Kidney epithelial cell (primary cell): ENCODE measurements at places on chromosomes 7 and 10.
A peak's percentile ranks its signal among the peaks of the same experiment; 100 is the strongest.

- DNase-seq, result no peak
Measured at GRCh38 chr7:152674860-152675758, 832 bp downstream of the XRCC2 start.

DNA sequence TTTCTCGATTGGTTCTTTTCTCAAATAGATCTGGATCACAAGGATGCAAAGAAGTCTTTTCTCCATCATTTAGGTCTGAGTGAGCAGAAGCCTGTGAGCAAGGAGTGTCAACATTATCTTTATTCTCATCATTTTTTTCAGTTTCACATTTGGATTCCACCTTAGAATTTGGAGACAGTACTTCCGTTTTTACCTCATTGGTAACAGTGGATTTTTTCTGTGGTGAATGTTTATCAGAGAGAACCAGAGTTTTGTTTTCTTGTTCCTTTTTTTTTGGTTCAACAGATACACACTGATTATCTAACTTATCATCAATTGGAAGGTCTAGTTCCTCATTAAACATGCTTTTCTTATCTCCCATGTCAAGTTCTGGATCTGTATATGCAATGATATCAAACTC lies 151.3 kb downstream of the GALNT11 start:
- DNase-seq, result no peak

DNA sequence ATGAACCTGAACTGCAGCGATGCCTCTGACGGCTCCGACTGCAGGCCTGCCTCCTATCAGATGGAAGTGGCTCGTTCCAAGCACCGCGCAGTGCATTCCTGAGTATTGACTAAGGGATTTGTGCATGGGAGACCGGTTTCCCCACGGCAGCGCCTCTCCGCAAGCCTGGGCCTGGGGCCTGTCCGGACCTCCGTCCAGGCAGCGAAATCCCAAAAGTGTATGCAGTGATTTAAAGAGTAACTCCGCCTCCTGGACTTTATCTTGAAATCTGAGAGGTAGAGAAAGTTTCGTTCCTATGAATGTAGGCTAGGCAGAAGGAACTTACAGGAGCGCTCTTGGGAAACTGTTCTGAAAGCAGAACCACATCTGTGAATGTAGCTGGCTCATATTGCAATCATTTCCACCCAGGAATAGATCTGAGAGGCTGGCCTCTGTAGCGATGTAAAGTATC lies 106.2 kb upstream of the CELF2 start:
- DNase-seq, result peak; percentile 93

DNA sequence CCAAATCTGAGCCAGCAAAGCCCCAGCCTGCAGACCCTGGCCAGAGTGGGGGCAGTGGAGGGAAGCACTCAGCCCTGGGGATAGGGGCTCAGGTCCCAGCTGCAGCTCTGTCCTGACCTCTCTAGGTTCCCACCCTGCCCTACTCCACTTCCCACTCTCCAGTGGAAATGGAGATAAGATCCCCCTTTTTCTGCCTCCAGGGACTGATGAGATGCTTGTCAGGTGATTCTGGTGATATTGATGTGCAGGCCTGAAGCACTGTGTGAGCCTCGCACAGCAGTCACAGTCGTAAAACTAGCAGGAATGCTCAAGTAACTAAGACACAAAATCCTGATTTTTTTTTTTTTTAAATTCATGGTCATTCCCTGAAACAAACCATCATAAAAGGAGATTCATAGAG lies 55.0 kb upstream of the BTBD16 start:
- no peak for DNase-seq

DNA sequence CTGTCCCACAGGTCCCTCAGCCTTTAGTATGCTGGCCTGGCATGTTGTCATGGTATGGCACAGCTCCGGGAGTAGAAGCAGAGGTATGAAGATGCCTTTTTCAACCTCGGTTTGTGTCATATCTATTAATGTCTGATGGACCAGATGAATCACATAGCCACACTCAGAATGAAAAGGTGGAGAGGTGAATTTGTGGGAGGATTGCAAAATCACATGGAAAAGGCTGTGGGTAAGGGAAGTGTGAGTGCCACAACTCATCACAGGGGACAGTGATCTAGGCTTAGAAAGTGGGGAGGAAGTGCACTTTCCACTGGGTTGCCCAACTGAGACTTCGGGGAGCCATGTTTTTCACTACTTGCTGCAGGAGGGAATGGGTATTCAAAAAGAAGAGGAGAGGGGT lies 190.7 kb downstream of the WDR11 start:
- no peak for DNase-seq

GRCh38 chr10:78062296-78062695 lies 28.6 kb downstream of the RPS24 start:
- DNase-seq, result no peak
